Right kidney (tissue), 9 donors: ENCODE measurements at places on chromosomes 6 and 20.

DNA sequence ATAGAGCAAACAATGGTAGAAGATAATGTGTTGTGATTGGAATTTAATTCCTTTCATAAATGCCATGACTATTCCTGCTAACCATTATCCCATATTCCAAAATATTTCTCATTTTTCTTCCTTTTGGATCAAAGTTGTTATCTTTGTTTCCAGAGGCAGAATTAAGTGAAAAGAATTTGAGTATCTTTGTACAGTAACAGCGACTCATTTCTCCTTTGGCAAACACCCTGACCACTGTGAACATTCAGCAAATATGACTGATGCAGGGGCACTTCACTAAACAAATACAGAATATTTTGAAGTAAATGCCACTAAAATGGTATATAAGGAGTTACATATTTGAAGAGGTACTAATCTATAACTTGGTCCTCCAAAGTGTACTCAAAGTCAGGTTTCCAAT, 105.0 kb upstream of the LAMP5 start:
- no peak for DNase-seq

DNA sequence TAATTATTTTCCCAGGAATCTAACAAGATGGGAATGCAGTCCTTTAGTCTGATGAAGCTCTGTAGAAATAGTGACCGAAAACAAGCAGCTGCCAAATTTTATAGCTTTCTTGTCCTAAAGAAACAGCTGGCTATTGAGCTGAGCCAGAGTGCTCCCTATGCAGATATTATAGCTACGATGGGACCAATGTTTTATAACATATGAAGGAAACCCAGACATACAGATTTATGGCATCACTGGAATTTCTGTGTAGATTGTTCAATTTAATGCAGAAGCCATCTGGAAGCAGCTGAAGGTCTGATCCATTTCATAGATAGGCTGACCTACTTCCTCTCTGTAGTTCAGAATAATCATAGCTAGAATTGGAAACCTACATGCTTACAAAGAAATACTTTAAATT, 11.8 kb upstream of the SNPH start:
- DNase-seq, result no peak

DNA sequence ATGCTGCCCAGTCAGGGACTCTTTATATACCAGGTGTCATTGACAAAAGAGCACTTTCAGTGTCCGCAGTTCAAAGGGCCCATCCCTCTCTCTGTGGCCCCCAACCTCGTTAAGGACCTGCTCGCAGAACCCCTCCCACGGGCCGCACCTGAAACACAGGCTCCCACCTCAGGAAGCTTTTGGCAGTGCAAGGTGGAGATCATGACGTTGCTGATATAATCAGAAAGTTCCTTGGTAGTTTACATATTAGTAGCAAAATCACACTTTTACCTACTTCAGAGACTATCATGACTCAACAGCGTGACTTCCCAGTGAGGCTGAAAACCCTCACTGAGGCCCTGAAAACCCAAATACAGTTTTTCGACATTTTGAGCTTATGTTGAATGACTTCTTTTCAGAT, 4.1 kb downstream of the TTLL2 start:
- DNase-seq, result no peak

GRCh38 chr6:33418690-33419291, 884 bp upstream of the CUTA start:
- DNase-seq, result no peak

DNA sequence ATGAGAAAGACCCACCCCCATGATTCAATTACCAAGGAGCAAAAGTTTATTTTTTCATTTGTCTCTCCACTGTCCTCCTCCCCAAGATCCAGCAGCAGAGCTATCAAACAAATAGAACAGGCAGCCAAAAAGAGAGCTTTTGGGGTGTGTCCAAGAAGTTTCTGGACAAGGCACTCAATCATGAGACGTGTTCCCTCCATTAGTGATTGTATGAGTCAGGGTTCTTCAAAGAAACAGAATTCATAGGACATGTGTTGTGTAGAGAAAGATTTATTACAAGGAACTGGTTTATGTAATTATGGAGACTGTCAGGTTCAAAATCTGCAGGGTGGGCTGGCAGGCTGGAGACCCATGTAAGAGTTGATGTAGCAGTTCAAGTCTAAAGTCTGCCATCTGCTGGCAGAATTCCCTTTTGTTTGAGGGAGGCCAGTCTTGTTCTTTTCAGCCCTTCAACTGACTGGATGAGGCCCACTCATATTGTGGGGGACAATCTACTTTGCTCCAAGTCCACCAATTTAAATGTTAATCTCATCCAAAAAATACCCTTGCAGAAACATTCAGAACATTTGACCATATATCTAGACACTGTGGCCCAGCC, 248.1 kb upstream of the OPRM1 start:
- DNase-seq, result no peak

GRCh38 chr6:125948455-125948854, 8.1 kb upstream of the HINT3 start:
- DNase-seq, result no peak

DNA sequence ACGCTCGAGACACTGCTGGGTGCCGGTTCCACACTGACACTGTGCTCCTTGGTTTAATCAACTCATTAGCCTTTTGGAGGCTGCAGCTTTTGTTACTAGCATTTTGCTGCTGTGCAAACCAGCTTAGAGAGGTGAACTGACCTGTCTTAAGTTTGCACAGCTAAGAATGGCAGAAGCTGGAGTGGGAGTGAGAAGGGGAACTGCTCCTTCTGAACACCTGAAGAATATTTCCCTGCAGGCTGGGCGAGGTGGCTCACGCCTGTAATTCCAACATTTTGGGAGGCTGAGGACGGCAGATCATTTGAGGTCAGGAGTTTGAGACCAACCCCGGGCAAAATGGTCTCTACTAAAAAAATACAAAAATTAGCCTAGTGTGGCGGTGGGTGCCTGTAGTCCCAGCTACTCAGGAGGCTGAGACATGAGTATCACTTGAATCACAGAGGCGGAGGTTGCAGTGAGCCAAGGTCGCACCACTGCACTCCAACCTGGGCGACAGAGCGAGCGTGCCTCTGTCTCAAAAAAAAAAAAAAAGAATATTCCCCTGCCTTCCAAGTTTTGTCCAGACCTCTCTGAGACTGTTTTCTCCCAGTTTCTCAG, 5.0 kb downstream of the CEBPB start:
- DNase-seq, result no peak
